ENCODE measurements at places on chromosomes 2 and 18.
A peak's percentile ranks its signal among the peaks of the same experiment; 100 is the strongest.

GRCh38 chr2:205390866-205391265 lies 291.4 kb upstream of the NRP2 start:
- no peak for DNase-seq

- no peak for DNase-seq
Observed at GRCh38 chr2:213545964-213546475, 261.8 kb downstream of the SPAG16 start.

DNA sequence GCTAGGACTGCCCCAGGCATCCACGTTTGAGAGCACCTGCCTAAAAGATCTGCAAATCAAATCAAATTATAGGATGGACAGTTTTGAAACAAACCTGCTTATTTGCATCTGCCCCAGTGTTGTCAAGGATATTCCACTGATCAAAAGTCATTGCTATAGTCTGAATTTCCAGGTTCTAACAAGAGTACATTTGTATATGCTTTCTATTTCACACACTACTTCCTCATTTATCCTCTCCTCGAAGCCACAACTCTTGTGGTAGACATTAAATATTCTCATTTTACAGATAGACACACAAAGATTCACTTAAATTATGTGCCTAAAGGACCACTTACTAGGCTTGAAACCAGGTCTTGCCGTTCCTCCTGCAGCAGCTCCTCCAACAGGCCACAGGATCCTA lies 11.9 kb upstream of the TET3 start:
- DNase-seq = peak; percentile 30

- no peak for DNase-seq
Observed at GRCh38 chr2:23531280-23531679, 146.3 kb downstream of the KLHL29 start.

DNA sequence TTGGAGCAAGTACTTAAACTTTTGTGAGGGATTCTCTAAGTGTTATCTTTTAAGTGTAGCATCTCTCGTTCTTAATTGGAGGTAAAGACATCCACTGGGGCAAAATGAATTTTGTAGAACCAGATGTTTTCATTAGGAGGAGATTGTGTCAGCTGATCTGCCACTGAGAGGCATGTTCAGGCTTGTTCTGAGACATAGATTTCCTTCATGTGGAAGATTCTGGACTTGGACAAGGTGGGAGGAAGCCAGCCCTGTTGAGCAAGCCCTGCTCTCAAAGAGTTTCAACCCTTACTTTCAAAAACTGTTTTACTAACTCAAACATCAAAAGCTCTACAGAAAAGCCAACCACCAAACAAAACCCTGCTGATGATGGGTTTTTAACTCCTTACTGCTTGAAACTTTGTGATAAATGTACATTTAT lies 6.5 kb downstream of the MAP4K4 start:
- DNase-seq = peak; percentile 20

GRCh38 chr2:49309461-49309860 lies 155.1 kb upstream of the FSHR start:
- no peak for DNase-seq

- DNase-seq = peak; percentile 66
Observed at GRCh38 chr18:3596637-3597384, 146.8 kb downstream of the TGIF1 start.

GRCh38 chr2:196482119-196483065 lies 157.1 kb upstream of the CCDC150 start:
- DNase-seq = no peak

- no peak for DNase-seq
Observed at GRCh38 chr2:68906716-68907115, 35.5 kb upstream of the BMP10 start.

DNA sequence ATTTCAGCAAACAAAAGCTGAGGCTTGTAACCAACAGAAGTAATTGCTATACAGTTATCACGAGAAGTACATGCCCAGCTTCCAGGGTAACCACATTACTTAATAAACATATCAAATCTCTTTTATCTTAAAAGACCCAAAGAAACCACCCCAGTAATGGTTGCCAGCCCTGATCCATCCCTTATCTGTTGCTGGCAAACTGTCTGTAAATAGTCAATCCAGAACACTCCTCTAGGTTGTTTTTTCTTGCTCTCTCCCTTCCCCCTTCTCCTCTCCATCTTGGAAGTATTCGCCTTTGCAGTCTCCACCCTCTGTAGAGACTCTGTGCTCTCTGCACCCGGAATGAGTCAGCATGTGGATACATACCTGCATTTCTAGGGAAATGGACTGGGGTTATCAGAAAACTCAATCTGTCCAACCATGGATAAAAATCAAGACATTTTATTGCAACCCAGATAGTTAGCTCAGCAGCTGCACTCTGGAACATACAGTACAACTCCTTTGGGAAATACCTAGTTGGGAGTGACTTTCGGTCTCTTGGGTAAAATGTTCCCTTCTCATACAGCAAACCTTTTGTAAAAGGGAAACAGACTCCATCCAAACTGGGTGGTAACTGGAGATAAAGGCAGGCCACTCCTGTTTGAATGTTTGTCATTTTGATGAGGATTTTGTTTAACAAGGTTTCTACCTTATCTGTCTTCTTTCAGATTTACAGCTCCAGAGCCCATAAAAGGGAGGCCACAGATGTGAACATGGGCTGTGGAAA lies 123.5 kb upstream of the FOSL2 start:
- no peak for DNase-seq

GRCh38 chr2:197952540-197953202 lies 148.3 kb downstream of the PLCL1 start:
- no peak for DNase-seq

DNA sequence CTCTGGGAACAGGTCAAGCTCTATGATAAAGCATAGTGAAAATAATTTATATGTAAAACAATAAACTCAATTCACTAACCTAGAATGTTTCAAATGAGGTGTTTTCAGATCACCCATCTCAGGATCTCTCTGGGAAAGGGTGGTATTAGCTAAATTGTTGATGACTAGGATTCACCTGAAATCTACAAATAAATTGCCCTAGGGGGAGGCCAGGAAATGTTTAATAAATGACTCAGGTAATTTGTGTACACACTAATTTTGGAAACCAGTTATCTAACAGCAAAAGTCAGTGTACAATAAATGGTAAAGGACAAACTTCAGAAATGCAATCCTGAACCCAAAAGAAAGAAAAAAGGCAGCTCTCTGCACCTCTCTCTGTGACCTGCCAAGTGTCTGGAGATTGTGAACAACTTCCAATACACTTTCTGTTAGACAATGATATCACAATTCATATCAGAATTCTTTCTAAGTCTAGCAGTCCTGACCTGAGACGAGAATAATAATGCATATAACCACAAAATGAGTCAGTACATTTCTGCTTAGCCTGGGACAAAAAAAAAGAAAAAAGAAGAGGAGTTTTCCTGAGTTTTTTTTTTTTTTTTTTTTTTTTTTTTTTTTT lies 760.0 kb downstream of the EPHA4 start:
- DNase-seq = no peak

DNA sequence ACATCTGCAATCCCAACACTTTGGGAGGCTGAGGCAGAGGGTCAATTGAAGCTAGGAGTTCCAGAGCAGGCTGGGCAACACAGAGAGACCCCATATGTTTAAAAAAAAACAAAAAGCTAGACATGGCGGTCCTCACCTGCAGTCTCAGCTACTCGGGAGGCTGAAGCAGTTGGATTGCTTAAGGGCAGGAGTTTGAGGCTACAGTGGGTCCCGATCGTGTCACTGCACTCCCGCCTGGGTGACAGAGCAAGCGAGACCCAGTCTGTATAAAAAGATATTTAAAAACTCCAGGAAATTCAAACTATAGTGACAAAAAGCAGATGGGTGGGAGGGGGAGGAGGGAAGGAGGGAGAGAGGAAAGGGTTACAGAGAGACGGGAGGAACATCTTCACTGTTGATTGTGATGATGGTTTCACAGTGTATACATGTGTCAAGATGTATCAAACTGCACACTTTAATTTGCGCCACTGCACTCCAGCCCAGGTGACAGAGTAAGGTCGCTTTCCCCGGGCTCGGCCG lies 942 bp upstream of the ZNF236 start:
- no peak for DNase-seq

- DNase-seq = peak; percentile 62
Observed at GRCh38 chr2:55010149-55010591, 40.1 kb downstream of the RTN4 start.

- DNase-seq = peak; percentile 50
Observed at GRCh38 chr2:64819774-64820688, 166.3 kb upstream of the SERTAD2 start.

DNA sequence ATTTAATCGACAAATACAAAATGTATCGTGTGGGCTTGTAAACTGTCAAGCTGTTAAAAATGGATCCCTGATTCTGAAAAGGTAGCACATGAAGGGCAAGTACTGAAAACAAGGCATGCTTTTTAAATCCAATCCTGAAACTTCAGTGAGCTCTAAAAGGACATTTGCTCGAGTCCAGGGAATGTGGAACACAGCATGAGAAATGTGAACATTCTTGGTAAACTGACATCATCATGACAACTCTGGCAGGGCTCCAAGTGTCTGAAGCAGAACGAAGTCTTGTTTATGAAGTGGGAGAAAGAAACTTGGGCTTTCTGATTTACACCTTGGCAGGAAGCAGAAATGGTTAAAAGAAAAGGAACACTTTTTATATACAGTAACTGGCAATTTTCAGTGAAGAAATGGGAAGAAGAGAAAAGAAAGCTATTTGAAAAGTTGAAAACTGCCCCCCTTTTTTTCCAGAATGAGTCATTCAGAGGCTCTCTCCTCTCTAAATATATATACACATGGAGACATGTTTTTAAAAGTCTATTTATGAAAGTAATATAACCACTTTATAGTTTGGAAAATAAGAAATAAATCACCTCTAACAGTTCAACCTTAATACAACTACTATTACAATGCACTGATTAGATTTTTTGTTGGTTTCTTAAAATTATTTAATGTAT lies 120.8 kb downstream of the GAREM1 start:
- no peak for DNase-seq

DNA sequence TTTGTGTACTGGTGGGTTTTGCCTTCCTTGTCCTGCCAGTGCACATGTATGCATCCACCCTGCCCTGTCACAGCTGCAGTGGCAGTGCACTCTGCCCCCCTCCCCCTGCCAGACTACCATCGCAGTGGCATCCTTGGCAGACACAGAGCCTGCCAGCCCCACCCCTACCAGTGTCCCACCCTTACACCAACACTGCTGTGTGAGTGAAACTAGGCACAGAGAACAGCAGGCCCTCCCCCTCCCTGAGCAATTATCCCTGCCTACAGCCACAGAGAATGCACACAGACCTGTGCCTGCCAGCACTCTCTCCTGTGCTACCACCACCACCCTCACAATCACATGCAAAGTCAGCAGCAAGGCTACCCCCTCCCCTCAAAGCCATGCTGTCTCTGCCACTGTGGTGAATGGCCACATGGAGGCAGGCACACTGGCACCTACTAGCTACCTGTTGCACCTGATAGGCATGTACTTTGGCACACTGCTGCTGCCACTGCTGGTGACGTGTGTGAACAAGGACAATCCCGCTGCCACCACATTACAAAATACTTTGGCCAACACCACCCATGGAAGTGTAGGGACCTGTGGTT lies 239.8 kb downstream of the CALCRL start:
- no peak for DNase-seq

DNA sequence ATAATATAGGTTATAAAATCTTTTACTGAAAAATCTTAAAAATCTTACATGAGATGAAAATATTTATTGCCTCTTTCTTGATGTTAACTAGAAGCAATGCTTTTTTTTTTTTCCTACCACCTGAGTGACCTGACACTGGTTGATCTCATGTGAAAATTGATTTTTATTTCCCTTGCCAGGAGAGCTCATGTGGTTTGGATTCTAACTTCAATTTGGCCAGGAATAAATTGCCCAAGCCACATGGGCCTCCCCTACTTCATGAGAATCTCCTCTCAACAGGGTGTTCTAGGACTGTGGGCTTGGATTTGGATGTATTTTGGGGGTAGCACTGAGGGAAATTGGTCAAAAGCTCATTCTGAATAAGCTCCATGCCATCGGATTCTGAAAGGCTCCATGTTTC lies 20.1 kb downstream of the IDH1 start:
- no peak for DNase-seq

DNA sequence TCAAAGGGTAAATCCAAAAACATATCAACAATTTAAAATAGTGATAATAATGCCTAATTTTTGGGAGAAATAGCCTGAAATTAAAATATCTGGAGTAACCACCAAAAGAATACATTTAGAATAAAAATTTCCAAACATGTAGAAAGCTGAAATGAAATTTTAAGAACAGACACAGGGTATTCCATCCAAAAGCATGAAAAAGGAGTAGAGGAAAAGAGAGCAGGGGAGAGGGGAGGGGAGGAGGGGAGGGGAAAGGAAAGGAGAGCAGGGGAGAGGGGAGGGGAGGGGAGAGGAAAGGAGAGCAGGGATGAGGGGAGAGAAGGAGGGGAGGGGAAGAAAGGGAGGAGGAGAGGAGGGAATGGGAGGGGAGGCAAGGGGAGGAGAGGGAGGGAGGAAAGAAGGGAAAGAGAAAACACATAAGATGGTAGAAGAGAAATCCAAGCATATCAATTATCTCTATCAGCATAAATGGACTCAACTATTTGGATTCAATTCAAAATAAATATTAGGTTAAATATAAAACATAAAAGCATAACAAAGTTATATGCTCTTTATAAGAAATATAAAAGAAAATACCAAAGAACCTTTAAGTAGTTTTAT lies 141.1 kb downstream of the ZNF385B start:
- DNase-seq = no peak
